Ovary (tissue), 10 donors: ENCODE measurements at places on chromosomes 12 and 14. TPM values are rescaled to one million over a fixed set of nuclear protein-coding genes. Genes with fewer than 3 reads are reported as not detected.

Gene RAB15
- 5.7 TPM for polyA plus RNA-seq

Gene OLR1
- polyA plus RNA-seq, result 0.48 TPM

Gene TESPA1
- 3.4 TPM for polyA plus RNA-seq

DNA sequence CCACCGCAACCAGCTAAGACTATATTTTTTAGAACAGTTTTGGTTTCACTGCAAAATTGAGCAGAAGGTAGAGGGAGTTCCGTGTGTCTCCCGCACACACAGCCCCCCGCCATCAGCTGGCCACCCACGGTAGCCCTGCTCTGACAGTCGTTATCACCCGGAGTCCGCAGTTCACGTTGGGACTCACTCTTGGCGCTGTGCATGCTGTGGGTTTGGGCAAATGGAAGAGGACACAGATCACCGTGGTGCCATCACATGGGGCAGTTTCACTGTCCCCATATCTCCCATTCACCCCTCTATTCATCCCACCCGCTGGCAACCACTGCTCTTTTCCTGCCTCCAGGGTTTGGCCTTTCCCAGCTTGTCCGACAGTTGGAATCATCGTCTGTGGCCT is 31.8 kb upstream of the ULK1 start:
- H3K27ac ChIP-seq, result no peak overlapping the region
- no peaks in the 10 kb centered on the region for H3K36me3 ChIP-seq
- no peak overlapping the region for H3K4me3 ChIP-seq
- no peak for DNase-seq
- H3K4me1 ChIP-seq, result no peaks in the 10 kb centered on the region

Gene PLBD1
- polyA plus RNA-seq, result 54.0 TPM

- H3K27ac ChIP-seq, result no peak overlapping the region
- no peaks in the 10 kb centered on the region for H3K27me3 ChIP-seq
- no peaks in the 10 kb centered on the region for H3K4me1 ChIP-seq
- DNase-seq, result no peak
These were observed 945.4 kb upstream of the FLRT2 start for GRCh38 chr14:84584511-84584910.

Gene GALNT9
- 0.57 TPM for polyA plus RNA-seq

Gene STON2
- polyA plus RNA-seq, result 4.8 TPM

Gene PTPN21
- polyA plus RNA-seq, result 76.7 TPM

GRCh38 chr14:81062380-81062779 is 107.0 kb downstream of the TSHR start:
- H3K4me3 ChIP-seq, result no peak overlapping the region
- H3K27me3 ChIP-seq, result no peaks in the 10 kb centered on the region
- H3K36me3 ChIP-seq, result no peaks in the 10 kb centered on the region
- no peak for DNase-seq

Gene ERP29
- 102 TPM for polyA plus RNA-seq

- no peaks in the 10 kb centered on the region for H3K27me3 ChIP-seq
- H3K36me3 ChIP-seq, result no peaks in the 10 kb centered on the region
- DNase-seq, result no peak
- no peak overlapping the region for H3K27ac ChIP-seq
These were observed 25.8 kb downstream of the DAO start for GRCh38 chr12:108905725-108906124.

Gene FOXN4
- polyA plus RNA-seq, result 0.05 TPM

DNA sequence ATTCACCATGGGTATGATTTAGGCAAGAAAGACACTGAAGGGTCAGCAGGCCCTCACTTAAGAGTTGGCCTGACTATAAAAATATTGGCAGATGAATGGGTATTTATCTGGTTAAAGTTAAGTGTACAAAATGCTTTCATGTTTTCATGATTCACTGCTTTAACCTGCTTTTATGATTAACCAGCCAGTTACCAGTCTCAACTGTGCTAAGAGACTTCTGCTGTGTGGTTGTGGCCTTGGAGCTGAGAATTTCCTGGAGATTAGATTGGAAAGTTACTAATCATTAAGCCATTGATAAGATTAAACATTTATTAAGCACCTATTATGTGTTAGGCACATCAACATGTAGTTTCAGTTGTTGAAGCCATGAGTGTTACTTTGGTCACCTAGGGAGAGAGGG is 68.9 kb downstream of the RASSF8 start:
- DNase-seq, result no peak
- no peak overlapping the region for H3K27ac ChIP-seq
- H3K4me1 ChIP-seq, result peaks cover 4% of the 10 kb centered on the region
- no peaks in the 10 kb centered on the region for H3K27me3 ChIP-seq
- H3K36me3 ChIP-seq, result no peaks in the 10 kb centered on the region

GRCh38 chr12:12817616-12818015 is 4.5 kb downstream of the DDX47 start:
- DNase-seq, result no peak
- no peak overlapping the region for H3K27ac ChIP-seq
- H3K4me3 ChIP-seq, result no peak overlapping the region
- no peaks in the 10 kb centered on the region for H3K36me3 ChIP-seq
- H3K4me1 ChIP-seq, result peaks cover 11% of the 10 kb centered on the region
- H3K27me3 ChIP-seq, result no peaks in the 10 kb centered on the region

- H3K27me3 ChIP-seq, result no peaks in the 10 kb centered on the region
- peaks cover 6% of the 10 kb centered on the region for H3K4me1 ChIP-seq
- H3K36me3 ChIP-seq, result no peaks in the 10 kb centered on the region
- H3K4me3 ChIP-seq, result no peak overlapping the region
These were observed 2.5 kb downstream of the ANG start for GRCh38 chr14:20690848-20691640.

Gene HOXC12
- polyA plus RNA-seq, result not detected

DNA sequence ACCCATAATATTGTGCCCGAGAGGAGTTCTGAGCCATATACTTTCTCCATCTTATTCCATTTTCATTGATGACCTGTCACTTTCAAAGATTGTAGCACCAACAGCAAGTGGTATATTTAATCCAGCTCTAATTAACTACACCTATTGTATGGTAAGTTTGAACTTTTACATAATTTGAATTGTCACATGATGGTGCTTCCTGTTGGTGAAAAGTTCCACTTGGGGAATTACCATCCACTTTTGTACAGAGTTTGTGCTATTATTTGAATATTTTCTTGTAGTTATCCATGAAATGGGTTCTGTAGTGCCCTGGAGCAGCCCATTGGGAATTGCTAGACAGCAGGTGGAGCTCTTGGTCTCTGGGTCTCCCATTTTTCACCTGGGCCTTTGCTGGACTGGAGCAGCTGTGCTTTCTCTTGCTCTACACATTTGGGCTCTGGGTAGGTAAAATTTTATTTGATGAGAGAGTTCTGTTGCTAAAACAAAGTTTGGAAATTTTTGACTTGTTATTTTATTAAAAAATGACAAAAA is 3.0 kb downstream of the SMCO3 start:
- H3K27me3 ChIP-seq, result no peaks in the 10 kb centered on the region
- DNase-seq, result no peak
- H3K27ac ChIP-seq, result no peak overlapping the region
- H3K36me3 ChIP-seq, result no peaks in the 10 kb centered on the region

GRCh38 chr12:11593013-11593412 is 56.5 kb upstream of the ETV6 start:
- H3K27me3 ChIP-seq, result no peaks in the 10 kb centered on the region
- no peak overlapping the region for H3K4me3 ChIP-seq
- DNase-seq, result no peak
- H3K27ac ChIP-seq, result no peak overlapping the region
- H3K4me1 ChIP-seq, result no peaks in the 10 kb centered on the region

- DNase-seq, result no peak
- no peaks in the 10 kb centered on the region for H3K27me3 ChIP-seq
- peaks cover 6% of the 10 kb centered on the region for H3K4me1 ChIP-seq
- H3K4me3 ChIP-seq, result no peak overlapping the region
- no peaks in the 10 kb centered on the region for H3K36me3 ChIP-seq
These were observed 53.2 kb downstream of the TESC start for GRCh38 chr12:117046011-117046369.

DNA sequence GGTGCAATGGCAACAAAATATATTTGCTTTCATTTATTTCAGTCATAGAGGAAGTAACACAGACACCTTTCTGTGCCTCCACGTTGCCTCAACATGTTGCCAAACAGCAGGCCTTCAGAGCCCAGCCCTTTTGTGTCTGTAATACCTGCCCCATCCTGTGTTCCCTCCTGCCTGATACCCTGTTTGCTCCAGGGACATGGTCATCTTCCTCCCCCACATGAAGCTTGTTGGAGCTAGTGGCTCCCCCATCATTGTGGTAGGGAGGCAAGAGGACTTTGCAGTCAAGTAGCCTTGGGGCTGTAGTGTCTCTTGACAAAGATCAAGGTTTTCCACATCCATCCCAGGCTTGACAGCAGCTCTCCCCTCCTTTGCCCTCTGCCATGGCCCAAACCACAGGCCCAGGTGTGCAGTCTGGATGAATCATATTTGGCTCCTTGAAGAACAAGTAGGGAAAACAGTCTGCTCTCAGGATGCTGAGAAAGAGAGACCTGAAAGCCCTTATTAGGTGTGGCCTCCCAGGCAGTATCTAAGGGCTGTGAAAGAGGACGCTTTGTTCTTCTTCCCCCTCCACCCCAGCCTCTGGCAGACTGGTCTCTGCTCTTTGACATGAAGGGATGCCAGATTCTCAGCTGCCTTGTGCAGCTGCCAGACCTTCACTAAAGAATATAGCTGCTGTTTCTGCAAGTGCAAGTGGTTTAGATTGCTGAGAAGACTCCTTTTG is 329.0 kb downstream of the C12orf75 start:
- H3K27me3 ChIP-seq, result no peaks in the 10 kb centered on the region
- H3K4me3 ChIP-seq, result no peak overlapping the region
- H3K27ac ChIP-seq, result no peak overlapping the region
- no peaks in the 10 kb centered on the region for H3K36me3 ChIP-seq
- H3K4me1 ChIP-seq, result no peaks in the 10 kb centered on the region

Gene SLC25A21
- 0.90 TPM for polyA plus RNA-seq

Gene SMCO2
- not detected for polyA plus RNA-seq

DNA sequence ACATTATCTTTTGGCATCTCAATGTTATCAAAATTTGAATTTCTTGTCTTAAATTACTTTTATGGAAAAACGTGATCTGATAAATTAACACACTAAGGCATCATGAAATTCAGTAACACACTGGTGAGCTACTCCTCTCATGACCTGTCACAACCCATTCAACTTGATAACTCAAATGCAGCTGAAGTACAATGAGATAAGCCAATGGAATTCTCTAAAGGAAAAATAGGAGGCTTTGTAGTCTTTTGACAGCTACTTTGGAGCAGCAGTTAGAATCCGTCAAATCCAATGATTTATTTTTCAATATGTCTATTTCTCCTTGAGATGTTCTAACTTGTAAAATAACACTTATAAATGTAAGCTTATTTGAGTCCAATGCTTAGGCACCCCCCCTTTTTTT is 1029.4 kb downstream of the TRHDE start:
- H3K4me3 ChIP-seq, result no peak overlapping the region
- H3K27ac ChIP-seq, result no peak overlapping the region
- no peak for DNase-seq
- no peaks in the 10 kb centered on the region for H3K27me3 ChIP-seq
- no peaks in the 10 kb centered on the region for H3K36me3 ChIP-seq

Gene HPD
- 1.3 TPM for polyA plus RNA-seq

Gene SERPINA5
- polyA plus RNA-seq, result 27.9 TPM

DNA sequence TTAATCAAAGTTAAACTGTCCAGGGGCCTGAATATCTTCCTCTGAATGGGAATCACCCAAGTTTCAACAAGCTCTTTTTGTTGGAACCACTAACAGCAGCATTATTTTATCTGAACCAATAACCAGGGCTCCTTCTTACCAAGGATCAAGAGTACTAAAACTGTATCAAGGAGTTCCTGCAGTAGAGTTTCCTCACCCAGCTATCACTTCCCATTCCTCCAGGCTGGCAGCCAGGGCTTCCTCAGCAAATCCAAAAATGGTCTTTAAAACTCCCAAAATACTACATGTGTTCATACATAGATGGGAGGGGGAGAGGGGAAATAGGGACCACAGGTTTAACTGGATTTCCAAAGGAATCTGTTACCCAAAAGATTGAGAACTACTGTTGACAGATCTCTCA is 10.5 kb downstream of the FMNL3 start:
- no peak for DNase-seq
- H3K27ac ChIP-seq, result no peak overlapping the region
- H3K36me3 ChIP-seq, result no peaks in the 10 kb centered on the region
- no peak overlapping the region for H3K4me3 ChIP-seq

GRCh38 chr14:51507511-51507905 is 144.2 kb upstream of the FRMD6 start:
- peaks cover 7% of the 10 kb centered on the region for H3K4me1 ChIP-seq
- no peak overlapping the region for H3K4me3 ChIP-seq
- no peak for DNase-seq
- peak overlapping the region; percentile 78 for H3K27ac ChIP-seq

DNA sequence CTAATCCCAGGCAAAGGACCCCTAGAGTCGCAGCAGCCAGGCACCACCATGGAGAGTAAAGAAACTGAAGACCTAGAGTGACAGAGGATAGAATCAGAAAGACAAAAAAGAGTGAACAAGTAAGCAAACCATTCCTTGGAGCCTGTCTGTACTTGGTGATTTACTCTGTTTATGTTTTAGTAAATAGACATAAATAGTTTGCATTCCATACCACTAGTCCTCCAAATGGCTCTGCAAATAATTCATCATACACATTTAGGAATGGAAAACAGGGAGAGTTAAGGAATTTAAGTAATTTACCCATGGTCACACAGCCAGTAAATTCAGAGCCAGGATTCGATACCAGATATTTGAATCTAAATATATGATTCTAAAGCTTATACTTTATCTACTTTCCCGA is 2.8 kb downstream of the OLR1 start:
- no peak for DNase-seq
- H3K27ac ChIP-seq, result no peak overlapping the region
- H3K36me3 ChIP-seq, result no peaks in the 10 kb centered on the region
- no peak overlapping the region for H3K4me3 ChIP-seq

DNA sequence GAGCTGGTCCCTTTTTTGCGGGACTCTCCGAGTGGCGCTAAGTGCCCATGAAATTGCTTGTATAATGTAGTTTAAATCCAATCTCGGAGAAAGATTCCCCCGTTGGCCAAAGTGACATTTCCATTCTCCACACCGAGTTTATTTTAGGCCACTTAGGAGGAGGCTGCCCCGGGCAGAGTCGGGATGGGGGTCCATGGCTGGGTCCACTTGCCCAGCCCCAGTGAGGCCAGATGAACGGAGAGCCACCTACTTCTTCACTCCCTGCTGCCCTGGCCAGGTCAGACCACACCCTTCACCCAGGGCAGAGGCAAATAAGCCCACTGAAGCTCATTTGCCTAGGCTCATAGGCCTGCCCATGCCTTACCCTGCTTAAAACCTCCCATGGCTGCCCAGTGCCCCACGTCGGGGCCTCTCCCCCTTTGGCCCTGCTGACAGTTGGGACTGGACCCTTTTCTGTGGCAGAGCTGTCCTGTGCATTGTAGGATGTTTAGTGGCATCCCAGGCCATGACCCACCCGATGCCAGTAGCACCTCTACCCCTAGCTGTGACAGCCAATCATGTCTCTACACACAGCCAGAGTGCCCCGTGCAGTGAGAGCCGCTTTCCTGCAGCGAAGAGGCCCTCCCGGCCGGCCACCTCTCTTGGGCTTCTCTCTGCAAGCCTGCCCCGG is 51.3 kb downstream of the FAM222A start:
- no peaks in the 10 kb centered on the region for H3K36me3 ChIP-seq
- no peaks in the 10 kb centered on the region for H3K27me3 ChIP-seq
- DNase-seq, result peak; percentile 12
- no peak overlapping the region for H3K27ac ChIP-seq
- no peak overlapping the region for H3K4me3 ChIP-seq
- H3K4me1 ChIP-seq, result peaks cover 14% of the 10 kb centered on the region
